Left ventricle myocardium superior (tissue), 1 donor: ENCODE measurements at places on chromosomes 4 and X.

- DNase-seq: no peak
Measured at GRCh38 chr4:135122457-135122856, 920.9 kb upstream of the PABPC4L start.

- DNase-seq: no peak
Measured at GRCh38 chr4:14636563-14636962, 365.7 kb upstream of the CPEB2 start.

DNA sequence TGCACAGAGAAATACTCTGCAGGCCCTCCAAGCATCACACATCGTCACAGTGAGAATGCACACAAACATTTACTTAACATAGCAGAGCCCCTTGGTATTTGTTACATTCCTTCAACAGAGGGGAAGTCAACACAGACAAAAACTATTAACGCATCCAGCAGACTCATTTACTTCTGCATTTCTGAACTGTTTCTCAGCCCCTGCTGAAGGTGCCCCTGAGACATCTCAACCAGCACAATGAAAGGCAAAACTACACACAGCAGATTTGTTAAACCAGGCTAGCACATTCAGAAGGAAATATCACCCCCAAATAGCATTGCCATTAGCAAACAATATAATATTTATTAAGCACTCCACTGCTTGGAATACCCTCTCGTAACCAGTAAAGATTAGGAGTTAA lies 367.0 kb downstream of the RAB28 start:
- no peak for DNase-seq

DNA sequence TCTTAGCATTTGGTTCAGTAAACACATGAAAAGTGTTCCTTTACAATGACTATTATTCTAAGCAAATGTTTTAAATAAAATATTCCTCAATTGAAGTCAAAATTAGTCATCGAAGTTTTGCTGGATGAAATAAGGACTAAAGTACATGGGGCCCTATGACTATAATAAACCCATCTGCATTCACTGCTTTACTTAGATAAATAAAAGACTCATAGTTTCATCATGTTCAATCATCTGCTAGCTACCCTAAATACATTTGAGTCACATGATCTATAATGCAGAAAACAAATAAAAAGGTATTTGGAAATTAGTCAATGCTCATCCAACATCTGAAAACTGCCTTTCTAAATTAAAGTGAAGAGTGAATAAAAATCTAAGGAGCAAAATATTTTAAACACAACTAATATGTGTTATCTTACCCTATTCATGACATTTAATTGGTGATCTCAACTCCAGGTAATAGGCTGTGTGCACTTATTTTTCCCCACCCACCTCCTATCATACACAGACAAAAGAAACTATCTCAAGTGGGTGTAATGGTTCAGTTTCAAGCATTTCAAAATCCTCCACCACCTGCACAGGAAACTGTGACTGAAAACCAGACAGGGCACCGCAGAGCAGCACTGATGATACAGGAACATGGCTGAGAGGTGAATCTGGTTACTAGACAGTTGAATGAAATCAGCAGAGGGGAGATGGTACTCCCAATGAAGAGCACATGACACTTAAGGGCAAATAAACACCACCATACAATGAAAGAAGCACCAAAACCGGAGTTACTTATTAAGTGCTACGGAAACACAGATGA lies 78.6 kb downstream of the CAMK2D start:
- no peak for DNase-seq

- DNase-seq: no peak
Measured at GRCh38 chr4:106986486-106986885, 49.6 kb downstream of the DKK2 start.

- no peak for DNase-seq
Measured at GRCh38 chr4:58368221-58368620, 1258.0 kb upstream of the IGFBP7 start.

- DNase-seq: no peak
Measured at GRCh38 chr4:115090483-115091075, 22.8 kb downstream of the NDST4 start.

DNA sequence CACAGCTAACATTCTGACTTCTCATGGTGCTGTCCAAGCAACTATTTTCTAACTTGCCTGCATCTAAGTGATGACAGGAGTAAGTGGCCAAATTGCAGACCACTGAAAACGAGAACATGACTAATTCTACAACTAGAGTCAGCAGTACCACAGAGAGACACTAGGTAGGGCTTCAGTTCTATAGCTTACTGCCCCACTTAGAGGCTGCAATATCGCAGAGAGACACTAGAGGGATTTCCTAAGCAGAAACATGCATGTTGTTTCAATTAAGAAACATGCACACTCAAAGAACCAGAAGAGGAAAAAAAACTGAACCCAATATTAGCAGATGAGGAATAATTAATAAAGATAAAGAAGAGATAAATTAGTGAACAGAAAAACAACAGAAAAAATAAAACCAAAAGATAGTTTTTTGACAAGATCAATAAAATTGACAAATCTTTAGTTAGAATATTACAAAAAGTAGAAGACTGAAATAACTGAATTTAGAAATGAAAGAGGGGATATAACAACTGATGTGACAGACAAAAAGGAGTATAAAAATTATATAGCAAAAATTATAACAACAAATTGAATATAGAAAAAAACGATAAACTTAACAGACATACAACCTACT lies 100.8 kb downstream of the SPIN4 start:
- no peak for DNase-seq

GRCh38 chrX:135454816-135455215 lies 33.1 kb downstream of the SMIM10L2A start:
- DNase-seq: no peak
